Esophagus squamous epithelium (tissue), 5 donors: ENCODE measurements at places on chromosomes 1 and 21.

GRCh38 chr1:232428036-232428645 lies 201.8 kb downstream of the SIPA1L2 start:
- no peak for DNase-seq

DNA sequence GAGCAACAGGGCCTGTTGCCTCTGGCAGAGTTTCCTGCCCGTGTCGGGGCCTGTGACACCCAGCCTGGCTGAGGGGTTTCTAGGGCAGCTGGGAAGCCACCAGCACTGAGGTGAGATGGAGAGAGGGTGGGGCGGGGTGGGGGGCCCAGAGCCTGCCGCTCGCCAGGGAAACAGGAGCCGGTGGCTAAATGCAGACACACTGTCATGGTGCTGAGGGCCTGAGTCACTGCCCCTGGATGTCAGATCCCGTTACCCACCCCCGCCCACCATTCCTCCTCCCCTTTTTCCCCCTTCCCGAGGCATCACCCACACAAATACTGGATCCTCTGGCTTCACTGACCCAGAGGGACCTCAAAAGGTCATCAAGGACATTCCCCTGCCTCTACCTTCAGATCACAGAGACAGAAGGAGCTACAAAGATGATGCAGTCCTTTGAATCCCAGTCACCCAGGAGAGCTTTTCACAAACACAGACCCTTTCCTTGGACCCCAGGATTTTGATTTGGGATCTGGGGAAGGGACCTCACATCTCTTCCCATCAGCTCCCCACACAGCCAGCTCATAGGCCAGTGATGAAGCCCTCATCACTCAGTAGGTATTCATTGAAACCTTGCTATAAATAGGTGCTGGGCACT lies 1.9 kb upstream of the HSPB7 start:
- DNase-seq = no peak

GRCh38 chr1:51484591-51484990 lies 34.5 kb downstream of the EPS15 start:
- DNase-seq = no peak

DNA sequence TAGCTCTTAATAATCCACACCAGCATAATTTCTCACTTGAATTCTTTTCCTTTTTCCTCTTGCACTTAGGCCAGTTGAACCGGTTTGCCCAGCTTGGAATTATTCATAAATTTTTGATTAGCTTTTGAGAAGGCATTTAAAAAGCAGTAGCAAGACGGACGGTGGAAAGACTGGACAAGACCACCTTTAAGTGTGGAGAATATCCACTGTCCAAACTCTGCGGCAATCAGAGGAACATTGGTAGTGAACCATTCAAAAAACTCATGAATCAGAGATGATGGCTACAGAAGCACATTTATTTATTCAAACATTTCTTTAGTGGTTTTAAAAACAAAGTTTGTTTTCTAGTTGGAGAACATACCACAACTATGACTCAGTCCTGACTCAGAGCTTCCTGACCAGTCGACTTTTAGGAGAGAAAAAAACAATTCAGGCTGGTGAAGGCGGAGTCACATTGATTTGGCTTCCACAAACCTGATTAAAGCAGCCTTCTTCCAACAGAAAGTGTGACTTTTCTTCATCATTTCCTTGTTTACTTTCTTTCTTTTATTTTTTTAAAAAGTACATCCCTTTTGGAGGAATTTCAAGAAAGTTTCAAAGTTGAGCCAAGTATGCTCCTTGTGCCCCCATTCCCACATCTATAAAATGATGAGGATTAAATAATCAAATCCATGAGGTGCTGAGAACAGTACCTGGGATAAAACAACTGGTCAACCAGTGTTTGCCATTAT lies 128.8 kb downstream of the ADSS2 start:
- DNase-seq = no peak

DNA sequence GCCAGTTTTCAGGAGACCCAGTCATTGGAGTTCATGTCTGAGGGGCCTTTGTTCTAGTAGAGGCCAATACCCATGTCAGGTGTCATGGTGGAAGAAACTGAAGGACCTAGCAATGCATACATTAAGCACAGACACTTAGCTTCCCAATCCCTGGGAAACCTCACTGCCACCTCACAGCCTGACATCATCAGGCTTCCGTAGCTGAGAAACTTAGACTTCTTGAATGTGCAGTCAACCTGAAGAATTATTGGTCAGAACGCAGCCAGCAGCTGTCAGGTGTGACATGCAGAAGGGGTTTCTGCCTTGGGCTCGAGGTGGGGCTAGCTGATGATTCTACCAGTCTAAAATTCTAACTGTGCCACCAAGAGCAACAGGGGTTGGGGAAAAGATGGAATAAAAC lies 1.9 kb upstream of the ITPKB start:
- DNase-seq = no peak

DNA sequence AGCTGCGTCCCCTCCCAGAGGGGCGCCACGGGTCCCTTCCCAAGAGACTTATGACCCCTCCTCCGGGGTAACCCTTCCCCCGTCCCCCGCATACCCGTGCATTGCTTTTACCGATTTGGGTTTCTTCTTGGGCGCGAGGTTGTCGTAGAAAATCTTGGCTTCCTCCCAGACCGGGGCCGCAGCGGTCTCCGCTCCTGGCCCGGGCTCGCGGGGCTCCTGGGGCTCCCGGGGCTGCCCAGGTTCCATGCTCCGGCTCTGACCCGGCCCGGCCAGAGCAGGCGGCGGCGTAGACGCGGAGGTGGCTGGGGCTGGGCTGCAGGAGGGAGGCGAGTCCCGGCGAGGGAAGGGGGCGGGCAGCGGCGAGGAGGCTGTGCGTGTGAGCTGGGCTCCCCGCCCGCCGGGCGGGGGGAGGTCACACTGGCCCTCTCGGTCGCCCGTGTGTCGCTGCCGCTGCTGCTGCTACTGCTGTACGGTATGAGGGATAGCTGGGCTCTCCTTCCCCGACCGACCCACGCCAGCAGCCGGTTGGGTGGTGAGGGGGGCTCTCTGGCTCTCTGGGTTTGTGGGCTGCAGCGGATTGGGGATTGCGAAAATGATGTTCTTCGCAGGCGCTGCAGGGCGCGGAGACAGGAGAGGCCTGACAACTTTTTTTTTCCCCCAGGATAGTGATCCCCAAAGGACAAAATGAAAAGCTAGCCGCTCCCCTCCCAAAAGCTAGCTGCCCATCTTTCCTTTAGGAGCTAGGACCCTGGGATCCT lies at the start of gene NT5C1A:
Gene NT5C1A, minus strand, starts transcription at position 315 of the 758 bp plus-strand sequence. Its CDS starts 69 bp downstream, at position 246.
- no peak for DNase-seq

- DNase-seq = no peak
These were observed 618 bp upstream of the SERTAD4 start for GRCh38 chr1:210231846-210232510.

GRCh38 chr1:244324176-244324883 lies 127.4 kb downstream of the ADSS2 start:
- DNase-seq = no peak

DNA sequence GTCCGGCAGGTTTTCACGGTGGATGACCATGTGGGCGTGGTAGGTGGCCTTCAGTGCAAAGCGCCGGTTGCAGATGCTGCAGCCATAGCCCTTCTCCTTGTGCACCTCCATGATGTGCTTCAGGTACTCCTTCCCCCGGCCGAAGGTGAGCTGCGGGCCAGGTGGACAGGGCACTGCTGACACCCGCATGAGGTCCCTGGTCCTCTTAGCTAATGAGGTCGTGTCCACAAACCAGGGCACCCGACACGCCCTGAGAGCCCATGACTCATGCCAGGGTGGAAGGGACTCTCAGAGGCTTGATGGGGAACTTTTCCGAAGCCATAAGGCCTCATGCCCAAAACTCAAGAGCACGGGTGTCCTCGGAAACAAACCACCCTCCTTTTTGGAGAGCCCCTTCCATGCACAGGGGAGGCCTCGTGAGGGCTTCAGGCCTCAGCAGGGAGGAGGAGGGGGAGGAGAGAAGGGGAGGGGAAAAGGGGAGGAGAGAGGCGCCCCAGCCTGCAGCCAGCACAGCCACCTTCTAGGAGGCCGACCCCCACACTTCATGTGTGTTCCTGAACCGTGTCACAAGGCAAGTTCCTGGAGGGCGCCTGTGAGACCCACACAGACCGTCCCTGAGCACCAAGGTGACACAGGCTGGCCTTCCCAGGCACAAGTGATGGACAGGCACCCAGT lies 54.4 kb upstream of the RIPK4 start:
- no peak for DNase-seq

DNA sequence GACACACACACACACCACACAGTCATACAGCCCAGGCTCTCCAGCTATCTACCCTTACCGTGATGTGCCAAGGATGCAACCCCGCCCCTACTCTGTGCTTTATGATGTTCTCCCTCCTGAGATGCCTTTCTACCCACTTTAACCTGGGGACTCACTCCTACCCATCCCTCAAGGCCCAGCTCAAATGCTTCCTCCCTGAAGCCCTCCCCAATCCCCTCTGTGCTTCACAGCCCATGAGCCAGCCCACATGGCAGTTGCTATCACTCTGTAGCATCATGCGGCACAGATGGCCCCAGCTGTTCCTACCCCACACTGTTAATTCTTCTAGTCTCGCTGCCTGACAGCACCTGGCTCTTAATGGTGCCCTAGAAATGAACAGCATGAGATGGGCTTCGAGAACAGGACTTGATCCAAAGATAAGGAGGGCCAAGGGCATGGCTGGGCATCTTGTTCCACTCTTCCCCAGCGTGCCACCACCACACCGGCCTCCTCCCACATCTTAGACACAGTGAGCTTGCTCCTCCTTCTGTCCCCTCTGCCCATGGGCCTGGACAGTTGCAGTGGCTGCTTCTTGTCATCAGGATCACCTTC lies 109.8 kb downstream of the GLIS1 start:
- no peak for DNase-seq

DNA sequence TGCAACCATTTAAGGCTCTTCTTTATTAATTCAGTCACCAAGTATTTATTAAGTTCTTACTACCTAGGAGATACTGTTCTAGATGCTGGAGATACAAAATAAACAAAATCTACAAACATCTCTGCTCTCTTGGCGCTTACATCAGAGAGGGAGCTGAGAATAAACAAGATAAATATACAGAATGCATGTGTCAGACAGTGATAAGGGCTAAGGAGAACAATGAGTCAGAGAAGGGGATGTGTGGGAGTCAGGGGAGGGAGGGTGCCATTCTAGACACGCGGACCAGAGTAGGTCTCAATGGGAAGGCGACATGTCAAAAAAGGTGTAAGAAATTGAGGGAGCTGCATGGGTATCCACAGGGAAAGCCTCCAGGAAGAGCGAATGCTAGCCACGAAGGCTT lies 393.2 kb downstream of the RWDD3 start:
- DNase-seq = no peak

DNA sequence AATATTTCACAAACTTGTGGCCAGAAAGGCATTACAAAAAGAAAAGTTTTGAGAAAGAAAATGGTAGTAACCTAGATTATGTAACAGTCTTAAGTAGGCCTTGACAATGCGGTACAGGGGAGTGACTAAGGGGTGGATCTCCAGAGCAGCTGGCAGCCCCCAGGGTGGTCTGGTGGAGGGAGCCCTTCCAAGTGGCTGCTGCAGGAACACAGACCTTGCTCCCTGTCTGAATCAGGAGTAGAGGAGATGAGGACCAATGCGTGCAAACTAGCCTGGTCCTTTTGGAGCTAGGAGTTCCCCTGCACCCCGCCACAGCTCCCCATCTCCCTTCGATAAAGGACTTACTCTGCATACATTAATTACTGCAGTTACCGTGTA lies 189.0 kb downstream of the NFIA start:
- DNase-seq = no peak

DNA sequence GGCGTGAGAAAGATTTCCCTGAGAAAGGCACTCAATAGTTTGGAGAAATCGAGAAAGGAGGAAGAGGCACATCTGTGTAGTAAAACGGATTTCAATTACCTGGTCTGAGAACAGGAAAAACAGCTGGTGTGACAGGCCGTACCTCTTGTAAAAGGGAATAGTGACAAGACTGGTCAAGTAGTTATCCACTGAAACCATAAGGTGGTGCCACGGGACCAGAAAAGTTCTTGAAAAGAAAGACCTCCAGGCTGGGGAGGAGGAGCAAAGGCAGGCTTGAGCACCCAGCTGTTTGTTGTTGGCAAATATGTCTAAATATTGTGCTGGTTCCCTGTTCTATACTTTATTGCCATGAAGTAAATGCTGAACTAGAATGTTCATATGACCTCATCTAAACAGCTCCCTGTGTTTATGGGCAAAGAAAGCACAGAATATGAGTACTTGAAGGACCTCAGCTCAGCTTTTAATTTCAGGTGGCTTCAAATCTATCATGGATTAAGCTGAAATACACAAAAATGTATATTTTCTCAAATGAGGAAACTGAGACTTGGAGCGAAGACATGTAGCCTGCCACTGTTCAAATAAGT lies 4.0 kb downstream of the HAO2 start:
- no peak for DNase-seq

DNA sequence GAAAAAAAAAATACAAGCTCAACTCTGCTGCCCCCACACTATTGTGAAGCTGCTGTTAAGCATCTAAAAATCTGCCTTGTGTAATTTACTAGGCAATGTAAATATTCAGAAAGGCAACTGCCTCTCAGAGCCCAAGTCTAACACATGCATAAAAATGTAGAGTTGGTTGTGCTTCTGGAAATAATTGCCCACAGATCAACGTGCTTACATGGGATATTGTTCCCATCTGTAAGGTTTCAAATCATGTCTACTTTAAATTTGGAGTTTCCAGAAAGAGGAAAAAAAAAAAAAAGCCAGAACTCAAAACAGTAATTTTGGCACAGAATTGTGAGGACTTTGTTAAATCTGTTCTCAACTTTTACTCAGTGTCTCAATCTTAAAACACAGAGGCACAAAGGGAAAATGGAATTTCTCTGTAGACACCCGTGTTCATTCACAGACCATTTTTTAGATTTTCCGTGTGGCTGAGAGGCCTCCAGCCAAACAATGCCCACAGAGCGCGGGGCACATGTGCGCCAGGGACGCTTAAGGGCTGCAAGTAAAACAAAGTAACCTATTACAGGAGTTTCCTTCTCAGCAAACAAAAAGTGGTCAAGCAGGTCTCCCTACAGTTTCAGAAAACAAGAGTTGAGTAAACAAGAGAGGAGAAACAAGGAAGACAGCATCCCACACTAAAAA lies 115.5 kb downstream of the RERE start:
- no peak for DNase-seq

DNA sequence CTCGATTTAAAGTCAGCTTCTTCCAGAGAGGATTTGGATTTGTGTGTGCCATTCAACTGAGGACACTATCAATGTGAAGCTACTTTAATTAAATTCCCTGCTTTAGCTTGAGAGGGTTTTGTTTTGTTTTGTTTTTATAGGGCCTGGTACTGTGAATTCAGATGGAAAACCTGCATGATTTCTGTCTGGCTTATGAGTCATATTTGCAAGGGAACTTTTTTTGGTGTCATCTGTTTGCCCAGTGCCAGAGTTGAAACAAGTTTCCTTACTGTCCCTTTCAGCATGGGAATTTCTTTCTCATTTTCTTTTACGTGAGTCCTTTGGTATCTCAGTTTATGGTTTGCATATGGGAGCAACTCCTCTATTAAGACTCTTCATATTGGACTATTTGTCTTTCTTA lies 194.6 kb downstream of the GREM2 start:
- DNase-seq = no peak
